ENCODE measurements at places on chromosomes 4 and X. TPM values are rescaled to one million over a fixed set of nuclear protein-coding genes. Genes with fewer than 3 reads are reported as not detected.

GRCh38 chr4:174681723-174682300 is 147.2 kb downstream of the GLRA3 start:
- no peak for DNase-seq

DNA sequence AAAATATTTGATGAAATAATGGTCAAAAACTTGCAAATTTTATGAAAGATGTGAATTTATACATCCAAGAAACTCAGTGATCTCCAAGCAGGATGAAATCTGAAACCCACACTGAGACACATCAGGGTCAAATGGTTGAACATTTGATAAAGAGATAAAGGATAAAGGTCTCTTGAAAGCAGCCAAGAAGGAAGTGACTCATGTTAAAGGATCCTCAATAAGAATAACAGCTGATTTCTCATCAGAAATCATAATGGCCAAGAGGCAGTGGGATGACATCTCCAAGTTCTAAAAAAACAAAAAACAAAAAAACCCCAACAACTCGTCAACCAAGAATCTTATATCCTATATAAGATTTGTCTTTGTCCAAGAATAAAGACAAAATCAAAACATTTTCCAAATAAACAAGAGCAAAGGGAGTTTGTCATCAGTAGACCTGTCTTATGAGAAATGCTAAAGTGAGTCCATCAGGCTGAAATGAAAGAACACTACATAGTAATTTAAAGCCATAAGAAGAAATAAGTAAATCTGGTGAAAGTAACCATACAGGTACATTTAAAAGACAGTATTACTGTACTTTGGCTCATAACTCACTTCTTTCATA is 121.7 kb downstream of the PDS5A start:
- DNase-seq = no peak

DNA sequence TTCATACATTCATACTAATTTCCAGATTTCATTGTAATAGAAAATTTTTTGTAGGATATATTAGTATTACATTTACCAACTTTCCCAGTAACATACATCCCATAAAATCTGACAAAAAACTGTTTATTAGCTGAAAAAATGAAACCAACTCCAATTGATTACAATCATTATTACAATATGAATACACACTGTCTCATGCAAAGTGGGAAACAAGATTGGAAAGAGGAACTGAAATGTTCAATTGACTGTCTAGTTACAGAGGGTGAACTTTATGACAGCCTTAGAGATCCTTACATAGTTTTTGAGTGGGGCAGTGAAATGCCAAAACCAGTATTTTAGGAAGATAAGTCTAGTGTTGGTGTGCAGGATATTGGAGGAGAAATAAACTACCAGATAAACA is 2.3 kb upstream of the AMBN start:
- no peak for DNase-seq

DNA sequence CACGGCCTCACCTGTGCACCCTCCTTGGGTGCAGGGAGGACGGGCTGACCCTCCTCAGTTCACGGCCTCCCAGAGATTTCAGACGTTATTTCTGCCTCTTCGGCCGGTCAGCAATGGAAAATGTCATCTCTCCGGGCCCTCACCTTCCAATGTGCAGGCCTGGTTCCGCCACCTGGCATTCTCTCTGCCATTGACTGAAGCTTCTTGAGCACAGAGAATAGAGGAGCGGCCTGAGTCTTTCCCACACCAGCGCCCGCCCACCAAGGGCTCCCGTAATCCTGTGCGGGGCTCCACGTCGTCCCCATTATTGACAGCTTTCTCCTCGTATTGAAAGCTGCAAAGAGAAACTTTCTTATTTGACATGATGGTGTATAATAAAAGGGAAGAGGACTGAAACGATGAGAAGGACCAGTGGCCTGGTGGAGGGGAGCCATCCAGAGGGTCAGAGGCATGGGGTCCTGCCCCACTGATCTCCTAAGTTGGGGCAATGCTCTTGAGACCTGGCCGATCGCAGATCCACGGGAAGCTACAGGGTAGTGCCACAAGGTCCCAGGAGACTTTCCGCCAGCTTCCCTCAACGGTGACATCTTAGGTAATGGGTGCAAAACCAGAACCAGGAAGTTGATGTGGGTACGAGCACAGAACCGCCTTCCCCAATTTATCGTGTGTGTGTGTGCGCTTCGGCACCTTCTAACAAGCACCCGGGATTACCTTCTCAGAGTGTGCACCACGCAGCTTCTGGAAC is 20.6 kb downstream of the HTRA3 start:
- no peak for DNase-seq

- no peak for DNase-seq
Measured at GRCh38 chr4:117249333-117249732, 164.0 kb upstream of the TRAM1L1 start.

- no peak for DNase-seq
Measured at GRCh38 chr4:76212851-76213414, 691 bp downstream of the SCARB2 start.

- no peak for DNase-seq
Measured at GRCh38 chr4:8699479-8700145, 107.0 kb downstream of the CPZ start.

DNA sequence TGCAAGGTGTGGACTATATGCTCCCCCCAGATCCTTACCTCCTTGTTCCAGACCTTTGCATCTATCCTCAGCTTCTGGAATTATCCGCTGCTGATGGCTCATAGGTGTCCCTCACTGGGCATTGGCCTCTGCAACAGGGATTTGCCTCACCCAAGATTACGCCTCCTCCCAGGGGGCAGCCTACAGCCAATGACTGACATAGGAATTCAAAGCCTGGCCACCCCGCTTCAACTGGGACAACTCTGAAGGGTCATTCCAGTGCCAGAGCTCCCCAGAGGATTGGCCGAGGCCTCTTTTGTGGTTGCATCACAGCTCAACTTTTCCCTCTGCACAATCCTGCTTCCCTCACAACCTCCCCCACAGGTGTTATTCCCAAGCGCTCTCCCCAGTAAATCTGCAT is 5.0 kb downstream of the SYN1 start:
- DNase-seq = no peak

- no peak for DNase-seq
Measured at GRCh38 chr4:164770010-164770724, 16.2 kb downstream of the SMIM31 start.

NPY1R gene
- 13.7 TPM for total RNA-seq

SEPTIN6 gene
- total RNA-seq = 40.2 TPM

MGAT4D gene
- not detected for total RNA-seq

TRPC5OS gene
- total RNA-seq = not detected

F11 gene
- total RNA-seq = 0.53 TPM

HSFX1 gene
- total RNA-seq = 3.4 TPM

Measured in progenitor cell of endocrine pancreas (in vitro differentiated cells).